ENCODE measurements at places on chromosomes 1 and 21.

GRCh38 chr1:90574692-90575370 is 142.3 kb downstream of the BARHL2 start:
- no peak for DNase-seq

GRCh38 chr21:24096651-24097050 is 1510.6 kb downstream of the MRPL39 start:
- no peak for DNase-seq

DNA sequence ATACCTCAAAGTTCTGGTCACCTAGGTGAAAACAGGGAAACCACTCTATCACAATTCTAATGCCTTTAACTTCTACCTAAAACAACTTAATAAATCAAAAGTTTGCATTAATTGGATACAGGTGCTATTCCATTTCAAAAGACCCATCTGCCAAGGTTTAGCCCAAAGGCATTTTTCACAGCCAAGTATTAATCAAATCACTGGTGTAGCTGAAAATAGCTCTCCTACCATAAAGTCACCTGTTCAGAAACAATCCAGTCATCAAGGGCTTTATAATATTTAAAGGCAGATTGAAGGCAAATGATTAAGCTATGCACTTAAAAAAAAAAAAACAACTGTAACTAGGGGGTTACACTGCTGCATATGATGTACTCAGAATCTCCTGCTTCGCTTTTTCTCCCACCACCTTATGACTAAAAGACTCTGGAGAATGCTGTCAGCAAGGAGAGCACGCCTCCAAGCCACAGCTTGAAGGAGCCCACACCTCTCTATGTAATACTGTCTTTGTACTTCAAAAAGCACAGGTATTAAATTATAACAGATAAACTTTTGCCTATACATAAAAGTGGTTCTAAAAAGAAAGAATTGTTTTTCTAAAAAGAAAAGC is 20.5 kb downstream of the KIAA0319L start:
- DNase-seq = no peak

GRCh38 chr1:234589064-234589800 is 20.7 kb downstream of the IRF2BP2 start:
- DNase-seq = no peak

- DNase-seq = no peak
Observed at GRCh38 chr1:112454316-112454715, 54.4 kb upstream of the WNT2B start.

- no peak for DNase-seq
Observed at GRCh38 chr1:205274041-205274691, 46.4 kb downstream of the TMCC2 start.

GRCh38 chr1:239912471-239912870 is 179.2 kb upstream of the FMN2 start:
- no peak for DNase-seq

DNA sequence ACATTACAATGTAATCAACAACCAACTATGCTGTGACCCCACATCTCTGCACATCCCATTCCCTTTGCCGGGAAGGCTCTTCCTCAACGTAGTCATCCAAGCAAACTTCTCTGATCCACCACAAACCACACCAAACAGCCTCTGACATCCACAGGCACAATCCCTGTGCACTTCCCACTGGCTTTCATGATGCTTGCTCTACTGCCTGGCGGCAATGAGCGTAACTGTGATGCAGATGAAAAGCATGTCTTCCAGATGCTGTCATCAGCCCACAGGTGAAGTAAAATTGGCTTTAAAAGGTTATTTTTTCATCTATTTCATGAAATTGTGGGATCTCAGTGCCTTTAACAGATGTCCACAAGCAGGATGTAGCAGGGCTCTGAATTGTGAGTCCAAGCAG is 635.2 kb downstream of the SMYD3 start:
- DNase-seq = no peak

GRCh38 chr1:1539310-1540089 is 924 bp downstream of the TMEM240 start:
- DNase-seq = no peak

DNA sequence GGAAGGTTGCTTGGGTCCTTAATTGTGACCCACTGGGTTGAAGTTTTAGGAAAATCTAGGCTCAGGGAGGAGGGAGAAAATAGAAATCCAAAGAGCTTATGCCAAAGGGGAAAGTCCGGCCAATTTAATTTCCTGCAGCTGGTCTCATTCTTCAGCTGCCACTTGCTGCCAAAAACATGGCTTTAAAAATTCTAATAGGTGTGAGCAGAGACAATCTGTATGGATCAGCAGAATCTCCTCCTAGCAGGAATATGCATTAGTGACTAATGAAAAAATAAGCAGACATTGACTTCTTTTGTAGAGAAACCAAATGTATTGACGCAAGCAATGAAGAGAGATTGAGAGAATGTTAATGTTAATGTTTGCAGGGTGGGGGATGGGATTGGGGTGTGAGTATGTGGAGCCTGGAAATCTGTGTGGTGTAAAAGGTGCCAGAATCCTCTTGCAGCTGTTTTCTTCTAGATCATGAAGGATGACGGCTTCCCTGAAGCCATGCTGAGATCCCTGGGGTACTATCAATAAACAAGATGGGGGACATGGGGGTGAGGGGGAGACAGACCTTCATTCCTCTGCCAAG is 35.3 kb downstream of the VWA5B1 start:
- DNase-seq = no peak

- no peak for DNase-seq
Observed at GRCh38 chr1:97350662-97351061, 570.2 kb downstream of the DPYD start.

DNA sequence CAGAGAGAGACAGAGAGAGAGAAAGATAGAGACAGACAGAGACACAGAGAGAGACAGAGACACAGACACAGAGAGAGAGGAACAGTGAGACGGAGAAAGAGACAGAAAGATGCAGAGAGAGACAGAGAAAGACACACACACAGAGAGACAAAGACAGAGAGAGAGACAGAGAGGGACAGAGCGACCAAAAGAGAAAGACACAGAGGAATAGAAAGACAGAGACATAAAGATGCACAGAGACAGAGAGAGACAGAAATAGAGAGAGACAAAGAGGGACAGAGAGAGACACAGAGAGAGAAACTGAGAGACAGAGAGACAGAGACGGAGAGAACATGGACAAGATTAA is 16.5 kb downstream of the WNT3A start:
- DNase-seq = no peak

DNA sequence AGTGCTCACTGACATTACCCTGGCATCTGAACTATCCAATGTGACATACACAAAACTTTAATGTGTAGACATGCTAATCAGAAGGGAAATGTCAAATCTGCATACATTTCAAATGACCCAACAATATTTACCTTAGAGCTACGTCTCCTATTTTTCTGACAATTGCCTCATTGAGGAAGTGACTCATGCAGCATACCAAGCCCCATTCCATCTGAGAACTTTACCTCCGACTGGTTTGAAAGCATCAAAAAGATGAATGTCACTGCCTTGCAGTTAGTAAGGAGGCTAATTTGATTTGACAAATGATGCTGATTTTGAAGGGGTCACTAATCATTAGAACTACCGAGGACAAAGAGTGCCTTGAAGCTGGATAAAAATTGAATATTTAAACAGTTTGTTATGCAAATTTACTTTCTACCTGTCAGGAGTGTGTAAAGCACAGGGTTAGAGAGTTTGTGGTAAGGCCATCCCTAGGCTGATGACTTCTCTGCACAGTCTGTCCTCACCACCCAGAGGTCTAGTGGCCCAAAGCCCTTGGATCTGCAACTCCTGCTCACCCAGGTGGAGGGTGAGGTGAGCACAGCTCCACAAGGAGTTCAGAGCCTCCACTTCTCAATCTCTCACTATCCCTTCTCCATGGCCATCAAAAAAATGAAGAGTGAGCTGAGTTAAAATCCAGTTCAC is 500.3 kb upstream of the C1orf87 start:
- DNase-seq = no peak

- no peak for DNase-seq
Observed at GRCh38 chr1:24349891-24350290, 30.7 kb downstream of the GRHL3 start.

DNA sequence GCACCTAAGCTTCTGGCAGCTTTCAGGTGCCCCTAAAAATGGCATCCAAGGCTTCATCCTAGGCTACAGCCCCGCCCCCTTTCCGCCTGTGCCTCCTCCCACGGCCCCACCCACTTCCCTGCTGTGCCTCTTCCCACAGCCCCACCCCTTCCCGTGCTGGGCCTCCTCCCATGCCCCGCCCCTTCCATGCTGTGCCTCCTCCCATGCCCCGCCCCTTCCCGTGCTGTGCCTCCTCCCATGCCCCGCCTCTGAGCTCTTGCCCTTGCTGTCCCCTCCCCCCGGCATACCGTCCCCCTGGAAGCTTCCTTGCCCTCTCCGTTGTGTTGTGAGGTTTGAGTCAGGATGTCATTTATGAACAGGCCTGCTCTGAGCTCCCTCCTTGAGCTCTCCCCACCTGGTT is 228.5 kb upstream of the AJAP1 start:
- no peak for DNase-seq

DNA sequence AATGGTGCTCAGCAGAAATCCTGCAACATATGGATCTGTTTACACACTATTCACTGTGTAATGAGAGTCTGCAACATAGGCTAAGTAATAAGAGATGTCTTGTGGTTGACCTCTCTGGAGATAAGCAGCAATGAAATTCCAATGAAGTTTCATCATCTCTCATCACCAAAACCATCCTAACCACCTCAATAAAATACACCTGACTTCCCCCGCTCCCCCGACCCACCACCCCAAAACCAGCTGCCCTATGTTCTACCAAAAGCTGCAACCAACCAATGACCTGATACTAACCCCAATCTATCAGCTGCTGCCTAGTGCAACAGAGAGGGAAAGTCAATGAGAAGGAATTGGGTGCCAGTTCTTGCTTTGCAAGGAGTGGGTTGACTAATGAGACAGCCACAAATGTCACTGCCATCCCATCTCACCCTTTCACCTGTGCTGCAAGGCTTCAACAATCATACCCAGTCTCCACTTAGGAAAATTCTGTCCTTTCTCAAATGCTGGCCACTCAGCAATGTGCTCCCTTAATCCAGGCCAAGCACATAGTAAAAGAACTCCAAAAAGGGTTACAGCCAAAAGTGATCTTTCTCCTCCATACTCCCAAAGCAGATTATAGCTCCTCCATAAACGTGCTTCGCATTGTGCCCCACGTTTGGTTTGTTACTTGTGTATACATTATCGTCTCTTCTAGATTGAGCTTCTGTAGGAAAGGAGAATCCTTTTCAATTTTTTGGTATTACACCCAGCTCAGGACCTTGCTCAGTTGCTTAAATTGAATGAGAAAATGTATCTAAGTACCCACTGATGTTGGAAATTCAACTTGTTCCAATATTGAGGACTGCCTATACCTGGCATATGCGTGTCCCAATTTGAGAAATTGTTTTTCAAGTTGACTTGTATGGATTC is 29.0 kb downstream of the MRPL39 start:
- DNase-seq = no peak

GRCh38 chr1:212794561-212795014 is 2.9 kb downstream of the TATDN3 start:
- DNase-seq = no peak

DNA sequence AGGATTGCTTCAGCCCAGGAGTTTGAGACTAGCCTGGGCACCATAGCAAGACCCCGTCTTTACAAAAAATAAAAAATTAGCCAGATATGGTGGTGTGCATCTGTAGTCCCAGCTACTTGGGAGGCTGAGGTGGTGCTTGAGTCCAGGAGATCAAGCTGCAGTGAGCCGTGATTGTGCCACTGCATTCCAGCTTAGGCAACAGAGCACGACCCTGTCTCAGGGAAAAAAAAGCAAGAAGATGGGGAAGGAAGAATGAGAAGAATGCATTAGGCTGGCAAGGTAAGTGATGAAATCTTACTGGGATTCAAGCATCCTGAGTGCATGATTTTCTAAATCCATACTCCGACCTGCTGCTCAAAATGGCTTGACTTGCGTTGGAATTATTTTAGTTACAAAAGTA is 6.8 kb downstream of the PCP4L1 start:
- DNase-seq = no peak

- no peak for DNase-seq
Observed at GRCh38 chr1:160860840-160861505, 1.7 kb downstream of the CD244 start.

DNA sequence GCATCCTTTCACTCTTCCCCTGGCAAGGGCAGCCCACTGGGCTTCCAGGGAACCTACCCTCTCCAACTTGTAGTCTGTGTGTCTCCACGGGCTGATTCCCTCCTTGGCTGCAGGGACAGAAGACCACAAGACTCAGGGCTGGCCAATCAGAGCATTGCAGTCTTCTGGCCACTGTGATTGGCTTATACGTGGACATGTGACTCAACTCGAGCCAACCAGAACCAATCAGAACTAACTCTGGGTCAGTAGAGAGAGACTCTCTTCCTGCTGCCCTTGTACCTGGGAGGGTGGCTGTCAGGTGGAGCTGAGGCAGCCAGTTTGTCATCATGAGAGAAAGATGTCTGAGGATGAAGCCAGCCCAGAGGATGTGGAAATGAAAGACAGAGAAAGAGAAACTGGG is 64.0 kb downstream of the DHRS3 start:
- DNase-seq = no peak

DNA sequence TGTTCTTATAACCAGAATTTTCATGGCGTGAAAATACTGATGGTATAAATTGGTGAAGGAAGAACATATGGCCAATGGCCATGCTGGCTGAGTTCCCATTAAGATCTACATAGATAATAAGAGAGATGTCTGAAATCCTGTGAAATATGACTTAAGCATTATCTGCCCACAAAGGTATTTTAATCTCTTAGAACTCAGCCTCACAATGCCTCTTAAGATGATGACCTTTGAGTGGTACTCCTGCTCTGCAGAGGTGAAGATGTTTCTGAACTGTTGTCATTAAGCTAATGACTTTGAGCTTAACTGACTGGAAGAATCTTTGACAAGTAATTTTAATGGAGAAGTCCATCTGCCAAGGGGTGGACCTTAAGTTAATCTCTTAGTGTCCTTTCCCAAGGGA is 148.7 kb downstream of the ZNF326 start:
- no peak for DNase-seq

- no peak for DNase-seq
Observed at GRCh38 chr1:227888404-227889046, 59.2 kb downstream of the WNT9A start.

- no peak for DNase-seq
Observed at GRCh38 chr1:14137411-14138134, 437.6 kb downstream of the PRDM2 start.

DNA sequence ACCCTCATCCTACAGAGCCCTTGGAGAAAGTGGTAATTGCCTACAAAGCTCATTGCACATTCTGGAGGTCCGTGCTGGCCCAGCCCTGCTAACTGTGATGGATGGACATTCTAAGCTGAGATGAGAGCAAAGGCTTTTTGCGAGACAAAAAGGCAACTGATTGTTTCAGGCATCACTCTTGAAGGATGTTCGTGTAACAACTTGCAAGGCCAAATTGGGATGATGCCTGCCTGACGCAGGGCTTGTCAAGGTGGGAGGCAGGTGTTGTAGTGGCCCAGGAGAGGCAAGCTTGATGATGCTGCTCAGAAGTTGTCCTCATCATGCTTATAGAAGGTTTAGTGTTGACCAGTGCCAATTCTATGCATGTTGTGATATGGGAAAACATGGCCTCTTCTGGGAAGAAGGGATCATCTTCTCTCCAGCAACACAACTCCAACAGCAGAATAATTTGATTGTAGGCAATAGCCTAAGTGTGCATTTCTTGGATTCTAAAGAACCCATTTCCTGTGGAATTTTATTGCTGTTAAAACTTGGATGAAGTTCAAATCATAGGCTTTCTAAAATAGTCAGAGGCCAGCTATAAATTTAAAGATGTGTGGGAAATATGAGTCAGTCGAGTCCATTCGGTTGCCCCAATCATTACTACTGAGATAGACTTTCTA is 102.5 kb upstream of the COA6 start:
- DNase-seq = no peak
